D721Med (cell line): ENCODE measurements at places on chromosomes 7 and 10.

GRCh38 chr10:22992075-22992474, 64.2 kb downstream of the ARMC3 start:
- no peak for DNase-seq

DNA sequence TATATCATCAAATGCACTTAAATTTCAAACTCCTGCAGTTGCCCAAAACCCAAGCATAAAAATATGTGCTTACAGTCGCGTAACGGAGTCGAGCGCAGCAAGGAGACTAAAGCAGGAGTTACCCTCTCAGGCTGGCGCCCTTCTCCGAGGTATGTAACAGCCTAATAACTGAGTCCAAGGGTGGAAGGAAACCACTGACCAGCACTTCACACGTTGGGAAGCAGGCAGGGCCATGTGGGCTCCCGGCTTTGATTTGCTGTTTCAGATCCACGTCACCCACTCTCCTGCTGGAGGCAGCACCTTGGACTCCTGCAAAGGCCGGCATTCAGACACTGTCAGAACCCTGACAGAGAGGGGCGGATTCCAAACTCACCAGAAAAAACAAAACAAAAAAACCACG, 123.8 kb downstream of the DIP2C start:
- DNase-seq: no peak

DNA sequence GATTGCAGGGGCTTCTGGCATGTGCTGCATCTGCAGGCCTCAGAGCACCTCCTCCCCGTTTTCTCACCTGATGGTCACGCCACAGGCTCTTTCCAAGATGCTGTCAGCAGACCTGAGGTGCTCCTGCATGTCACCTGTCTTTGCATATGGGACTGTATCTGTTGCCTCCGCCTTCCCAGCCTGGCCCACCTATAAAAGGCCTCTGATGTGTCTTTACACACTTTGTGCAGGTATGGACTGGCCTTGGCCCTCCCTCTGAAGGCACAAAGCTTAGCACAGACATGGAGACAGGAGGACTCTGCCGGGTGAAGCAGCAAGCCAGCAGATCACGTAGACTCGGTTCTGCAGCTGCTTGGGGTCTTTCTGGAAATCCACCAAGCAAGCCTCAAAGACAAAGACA, 220.9 kb upstream of the PPP2R2D start:
- no peak for DNase-seq

GRCh38 chr10:129844216-129844766, 119.8 kb downstream of the EBF3 start:
- peak; percentile 35 for DNase-seq

DNA sequence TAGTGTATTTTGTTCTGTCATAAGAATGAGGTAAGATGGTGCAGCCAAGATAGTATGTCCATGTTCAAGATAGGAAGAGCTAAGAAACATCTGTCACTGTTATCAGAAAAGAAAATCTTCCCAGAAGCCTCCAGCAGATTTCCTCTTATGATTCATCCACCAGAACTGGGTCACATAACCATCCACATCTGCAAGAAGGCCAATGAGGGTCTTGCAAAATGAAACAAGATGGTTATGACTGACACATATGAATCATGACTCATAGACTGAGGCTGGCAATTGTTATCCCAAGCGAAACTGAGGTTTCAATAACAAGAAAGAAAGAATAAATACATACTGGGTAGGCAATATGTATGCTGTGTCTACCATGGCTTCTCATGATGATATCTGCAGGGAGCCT, 30.3 kb downstream of the CCNJ start:
- DNase-seq: no peak

DNA sequence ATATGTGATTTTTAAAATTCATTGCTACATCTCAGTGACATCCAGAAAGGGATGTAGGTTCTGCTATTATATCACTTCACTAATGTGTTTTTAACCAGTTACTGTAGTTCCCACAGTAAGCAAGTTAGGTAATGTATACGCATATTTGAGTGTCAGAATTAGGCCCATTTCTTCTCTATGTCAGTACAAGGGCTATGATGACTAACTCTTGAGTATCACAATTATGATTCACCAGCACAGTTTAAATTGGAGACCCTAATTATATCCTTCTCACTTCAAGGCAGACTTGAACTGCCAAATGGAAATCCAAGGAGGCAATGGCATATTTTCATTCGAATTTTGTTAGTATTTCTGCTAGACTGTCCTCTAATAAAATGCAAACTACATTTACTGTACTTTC, 23.6 kb downstream of the BZW2 start:
- no peak for DNase-seq

- no peak for DNase-seq
Observed at GRCh38 chr7:105269397-105269796, 119.3 kb downstream of the SRPK2 start.

DNA sequence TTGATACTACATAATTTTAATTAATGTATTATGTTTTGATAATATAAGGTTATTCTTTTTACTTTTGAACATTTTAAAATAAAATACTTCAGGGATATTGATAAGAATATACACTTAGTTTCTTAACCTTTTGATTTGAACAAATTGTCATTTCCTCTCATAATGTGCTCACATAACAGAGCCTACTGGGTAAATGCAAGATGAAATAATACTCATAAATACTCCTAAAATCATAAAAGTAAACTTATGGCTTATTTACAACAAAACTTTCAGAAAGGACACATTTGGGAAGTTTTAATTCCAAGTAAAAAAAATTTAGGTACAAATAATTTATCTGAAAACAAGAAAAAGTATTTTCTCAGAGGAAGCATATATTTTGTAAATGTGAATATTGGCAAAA, 101.6 kb upstream of the ABCB5 start:
- DNase-seq: no peak

- peak; percentile 86 for DNase-seq
Observed at GRCh38 chr10:97334370-97335175, at the start of gene FRAT2. Gene FRAT2 (minus strand): TSS chr10:97334729. CDS start chr10:97334572, 157 bp downstream.

DNA sequence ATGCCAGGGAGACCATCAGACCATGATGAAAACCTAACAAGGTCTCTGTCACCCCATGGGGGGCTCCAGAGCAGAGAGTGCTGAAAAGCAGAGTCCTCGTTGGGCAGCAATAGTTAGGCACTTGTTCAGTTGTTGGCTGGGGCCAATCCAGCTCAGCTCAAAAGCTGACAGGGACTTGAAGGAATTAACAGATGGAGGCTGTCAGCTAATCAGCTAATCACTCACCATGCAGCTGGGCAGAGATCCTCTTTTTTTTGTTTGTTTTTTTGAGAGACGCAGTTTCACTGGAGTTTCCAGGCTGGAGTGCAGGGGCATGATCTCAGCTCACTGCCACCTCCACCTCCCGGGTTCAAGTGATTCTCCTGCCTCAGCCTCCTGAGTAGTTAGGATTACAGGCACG, 18.1 kb downstream of the CEP55 start:
- peak; percentile 33 for DNase-seq

GRCh38 chr7:157700231-157701005, 363.6 kb downstream of the DNAJB6 start:
- DNase-seq: no peak

- no peak for DNase-seq
Observed at GRCh38 chr7:33062023-33062781, at the start of gene NT5C3A. Gene NT5C3A (minus strand): TSS chr7:33062776. CDS start chr7:33062705, 71 bp downstream.

DNA sequence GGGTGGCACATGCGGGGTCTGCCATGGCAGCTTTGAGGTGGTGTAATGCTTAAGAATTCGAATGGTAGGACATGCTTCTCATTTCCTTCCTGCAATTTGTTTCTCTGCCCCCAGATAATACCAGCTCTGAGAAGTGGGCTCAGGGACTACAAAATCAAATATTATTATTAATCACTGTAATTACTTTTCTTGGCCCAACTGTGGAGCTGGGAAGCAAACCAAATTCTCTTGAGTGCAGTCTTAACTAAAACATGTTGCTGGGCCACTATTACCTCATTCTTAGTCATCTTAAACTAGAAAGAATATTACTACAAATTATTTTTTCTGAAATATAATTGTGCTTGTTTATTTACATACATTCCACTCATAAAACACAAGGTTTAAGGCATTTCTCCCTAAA, 566.7 kb upstream of the NRP1 start:
- DNase-seq: no peak

- no peak for DNase-seq
Observed at GRCh38 chr10:68989317-68989990, 851 bp downstream of the KIFBP start.

DNA sequence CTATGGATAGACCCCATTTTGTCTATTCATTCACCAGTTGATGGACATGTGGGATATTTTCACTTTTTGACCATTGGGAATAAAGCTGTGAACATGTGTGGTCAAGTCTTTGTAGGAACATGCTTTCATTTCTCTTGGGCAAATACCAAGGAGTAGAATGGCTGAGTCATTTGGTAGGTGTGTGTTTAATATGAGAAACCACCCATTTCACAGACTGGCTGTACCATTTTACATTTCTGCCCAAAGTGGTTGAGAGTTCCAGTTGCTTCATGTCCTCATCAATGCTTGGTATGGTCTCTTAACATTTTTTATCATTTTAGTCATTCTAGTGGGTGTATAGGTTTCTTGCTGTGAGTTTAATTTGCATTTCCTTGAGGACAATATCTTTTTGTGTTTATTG, 124.9 kb upstream of the RHEB start:
- no peak for DNase-seq

- no peak for DNase-seq
Observed at GRCh38 chr7:47949703-47950102, 1.4 kb upstream of the PKD1L1 start.

DNA sequence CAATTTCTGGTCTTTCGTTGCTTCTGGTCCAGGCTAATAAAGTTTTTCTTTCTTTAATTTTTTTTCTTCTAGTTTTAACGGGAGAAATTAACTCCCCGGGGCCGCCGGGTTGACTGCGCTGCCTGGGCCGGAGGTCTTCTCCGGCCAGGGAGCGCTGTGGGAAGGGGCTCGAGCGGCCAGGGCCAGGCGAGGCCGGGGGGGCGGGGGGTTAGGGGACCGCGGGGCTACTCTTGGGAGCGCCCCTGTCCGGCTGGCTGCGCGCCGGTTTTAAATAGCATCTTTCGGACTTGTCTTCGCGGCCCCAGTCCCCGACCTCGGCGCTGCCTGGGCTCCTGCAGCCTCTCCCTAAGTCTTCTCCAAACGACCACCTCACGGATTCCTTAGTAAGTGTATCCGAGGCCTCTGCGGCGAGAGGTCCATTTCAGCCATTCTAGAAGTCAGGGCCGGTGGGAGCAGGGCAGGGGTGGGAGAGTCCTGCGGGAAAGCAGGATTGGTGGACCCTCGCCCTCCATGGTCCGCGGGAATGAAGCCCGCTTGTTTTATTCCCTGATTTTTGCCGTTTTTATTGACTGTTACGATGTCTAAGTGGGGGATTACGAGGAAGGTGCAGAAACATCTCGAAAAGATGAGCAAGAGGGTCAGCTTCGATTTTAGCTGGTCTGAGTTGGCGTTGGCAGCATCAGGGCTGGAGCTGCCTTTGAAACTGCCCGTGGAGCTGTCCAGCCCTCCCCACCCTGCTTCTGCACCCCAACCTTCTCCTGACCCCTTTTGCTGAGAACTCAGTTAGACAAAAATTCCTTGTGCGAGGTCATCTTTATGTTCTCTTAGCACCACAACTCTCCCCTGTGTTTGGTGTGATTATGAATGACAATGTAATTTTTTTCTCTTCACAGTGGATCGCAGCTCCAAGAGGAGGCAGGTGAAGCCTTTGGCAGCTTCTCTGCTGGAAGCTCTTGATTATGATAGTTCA, 555 bp downstream of the PHF14 start:
- no peak for DNase-seq

GRCh38 chr7:99440195-99440594, 1.5 kb downstream of the CPSF4 start:
- no peak for DNase-seq

DNA sequence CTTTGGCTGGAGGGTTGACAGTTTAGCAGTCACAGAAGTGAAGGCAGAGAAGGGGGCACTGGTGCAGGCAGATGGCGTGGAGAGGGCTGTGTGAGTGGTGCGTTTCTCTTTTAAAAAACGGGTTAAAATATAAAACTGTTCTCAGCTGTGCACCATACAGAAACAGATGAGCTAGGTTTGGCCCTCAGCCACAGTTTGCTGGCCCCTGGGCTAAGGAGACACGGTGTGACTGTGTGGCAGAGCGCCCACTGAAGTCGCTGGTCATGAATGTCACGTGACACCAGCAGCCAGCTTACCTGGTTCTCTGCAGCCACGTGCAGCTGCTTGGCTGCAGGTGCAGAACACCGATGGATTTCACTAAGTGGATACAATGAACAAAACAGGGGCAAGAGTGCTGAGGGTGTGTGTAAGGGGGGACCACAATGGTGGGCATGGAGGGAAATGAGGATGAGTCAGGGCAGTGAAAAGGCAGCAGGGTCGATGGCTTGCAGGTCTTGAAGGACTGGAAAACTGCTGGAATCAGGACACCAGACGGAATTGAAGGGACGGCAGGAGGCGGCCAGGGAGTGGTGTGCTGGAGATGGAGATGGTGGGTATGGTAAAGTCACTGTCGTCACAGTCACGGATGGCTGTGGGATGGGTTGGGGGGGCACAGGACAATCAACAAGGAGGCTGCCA, 7.4 kb downstream of the ZNF746 start:
- no peak for DNase-seq

- DNase-seq: no peak
Observed at GRCh38 chr10:102670871-102671434, 26.7 kb downstream of the TRIM8 start.

- DNase-seq: no peak
Observed at GRCh38 chr7:98398567-98399372, 2.1 kb downstream of the BAIAP2L1 start.

GRCh38 chr7:134943785-134944400, 42.4 kb upstream of the AGBL3 start:
- DNase-seq: no peak

DNA sequence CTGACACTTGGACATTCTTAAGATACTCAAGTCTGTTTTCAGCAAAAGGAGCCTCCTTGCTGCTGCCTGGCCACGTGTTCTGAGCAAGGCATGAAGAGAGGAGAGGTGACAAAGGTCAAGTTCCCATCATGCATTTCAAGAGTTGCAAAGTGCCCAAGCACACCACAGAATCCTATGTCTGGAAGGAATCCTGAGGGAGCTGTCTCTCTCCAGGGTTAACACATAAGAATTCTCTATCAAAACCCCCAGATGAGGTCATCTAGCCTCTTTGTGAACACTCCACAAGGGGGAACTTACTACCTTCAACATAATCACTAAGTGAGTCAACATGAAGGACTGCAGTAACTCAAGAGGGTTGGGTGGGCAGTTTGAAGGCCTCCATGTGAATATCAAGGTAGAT, 155.5 kb downstream of the RNF216 start:
- no peak for DNase-seq

- DNase-seq: no peak
Observed at GRCh38 chr10:74174521-74174920, 23.5 kb downstream of the ADK start.

- DNase-seq: no peak
Observed at GRCh38 chr10:69912589-69912988, 110.9 kb downstream of the COL13A1 start.

GRCh38 chr10:35161906-35162305, 35.3 kb downstream of the CREM start:
- DNase-seq: no peak

DNA sequence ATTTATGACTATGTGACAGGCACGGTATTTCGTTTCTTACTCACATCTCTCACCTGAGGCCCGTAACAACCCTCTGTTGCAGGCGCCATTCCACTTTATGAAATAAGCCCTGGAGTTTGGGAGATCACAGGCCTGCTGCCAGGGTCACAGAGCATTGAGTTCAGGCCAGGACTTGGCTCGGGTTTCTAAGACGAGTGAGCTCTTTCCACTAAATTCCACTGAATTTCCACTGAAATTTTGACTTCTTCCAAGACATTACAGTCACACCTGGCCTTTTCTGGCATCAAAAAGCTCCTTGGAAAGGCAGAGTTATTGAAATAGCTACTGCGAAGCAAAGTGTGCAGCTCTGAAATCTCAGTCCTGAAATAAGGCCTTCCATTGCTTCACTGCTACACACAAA, 282.8 kb upstream of the MGMT start:
- DNase-seq: no peak

GRCh38 chr10:28400176-28400575, 97.3 kb upstream of the MPP7 start:
- no peak for DNase-seq
